ENCODE measurements at places on chromosomes 2 and 18.

GRCh38 chr2:54318821-54319220 is 62.8 kb upstream of the TSPYL6 start:
- DNase-seq, result no peak

DNA sequence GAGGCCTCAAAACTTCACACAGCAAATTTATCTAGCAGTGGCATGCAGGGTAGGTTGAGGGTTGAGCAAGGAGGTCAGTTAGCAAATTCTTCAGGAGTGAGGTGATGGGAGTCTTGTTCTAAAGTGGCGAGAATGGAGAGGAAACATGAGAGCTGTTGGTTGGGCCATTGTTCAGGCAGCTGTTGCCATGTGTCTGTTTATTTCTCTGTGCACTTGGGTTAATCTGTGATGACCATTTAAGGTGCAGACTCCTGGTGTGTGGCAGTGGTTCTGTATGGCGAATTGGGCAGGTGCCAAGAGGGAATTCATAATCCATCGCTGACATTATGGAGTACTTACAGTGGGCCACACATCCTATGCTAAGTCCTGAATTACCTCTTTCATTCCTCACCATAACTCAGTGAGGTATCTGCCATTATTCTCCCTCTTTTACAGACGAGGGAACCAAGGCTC is 30.4 kb downstream of the TMEM178A start:
- DNase-seq, result no peak

DNA sequence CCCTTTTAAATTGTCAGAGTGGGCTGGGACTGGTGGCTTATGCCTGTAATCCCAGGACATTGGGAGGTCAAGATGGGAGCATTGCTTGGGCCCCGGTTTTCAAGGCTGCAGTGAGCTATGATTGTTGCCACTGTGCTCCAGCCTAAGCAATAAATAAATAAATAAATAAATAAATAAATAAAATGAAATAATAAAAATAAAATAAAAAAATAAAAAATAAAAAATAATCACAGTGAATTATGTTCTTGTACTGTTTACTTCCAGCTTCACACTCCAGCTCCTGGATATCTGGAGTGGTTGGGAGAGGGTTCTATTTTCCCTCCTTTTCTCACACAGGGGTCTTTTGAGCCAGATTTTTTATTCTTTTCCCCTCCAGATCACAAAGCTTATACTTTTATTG is 26.2 kb upstream of the PNPT1 start:
- DNase-seq, result no peak

GRCh38 chr2:1607971-1608688 is 136.2 kb downstream of the PXDN start:
- no peak for DNase-seq

DNA sequence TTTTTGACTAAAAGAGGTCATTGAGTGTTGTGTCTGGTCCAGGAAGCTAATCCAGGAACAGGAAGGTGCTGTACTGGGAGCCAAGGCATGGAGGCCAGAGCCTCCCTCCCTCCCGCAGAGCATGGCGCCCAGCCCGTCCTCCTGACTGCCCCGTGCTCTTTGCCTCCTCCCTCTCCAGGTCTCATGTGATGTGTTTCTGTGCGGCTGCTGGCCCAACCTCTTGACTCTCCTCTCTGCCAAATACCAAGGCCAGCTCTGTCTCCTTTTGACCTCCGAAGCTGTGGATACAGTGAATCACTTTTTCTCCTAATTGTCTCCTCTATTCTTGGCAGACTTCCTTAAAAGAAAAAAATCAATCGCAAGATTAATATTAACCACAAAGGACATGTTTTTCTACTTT is 284.1 kb downstream of the PHLPP1 start:
- no peak for DNase-seq

DNA sequence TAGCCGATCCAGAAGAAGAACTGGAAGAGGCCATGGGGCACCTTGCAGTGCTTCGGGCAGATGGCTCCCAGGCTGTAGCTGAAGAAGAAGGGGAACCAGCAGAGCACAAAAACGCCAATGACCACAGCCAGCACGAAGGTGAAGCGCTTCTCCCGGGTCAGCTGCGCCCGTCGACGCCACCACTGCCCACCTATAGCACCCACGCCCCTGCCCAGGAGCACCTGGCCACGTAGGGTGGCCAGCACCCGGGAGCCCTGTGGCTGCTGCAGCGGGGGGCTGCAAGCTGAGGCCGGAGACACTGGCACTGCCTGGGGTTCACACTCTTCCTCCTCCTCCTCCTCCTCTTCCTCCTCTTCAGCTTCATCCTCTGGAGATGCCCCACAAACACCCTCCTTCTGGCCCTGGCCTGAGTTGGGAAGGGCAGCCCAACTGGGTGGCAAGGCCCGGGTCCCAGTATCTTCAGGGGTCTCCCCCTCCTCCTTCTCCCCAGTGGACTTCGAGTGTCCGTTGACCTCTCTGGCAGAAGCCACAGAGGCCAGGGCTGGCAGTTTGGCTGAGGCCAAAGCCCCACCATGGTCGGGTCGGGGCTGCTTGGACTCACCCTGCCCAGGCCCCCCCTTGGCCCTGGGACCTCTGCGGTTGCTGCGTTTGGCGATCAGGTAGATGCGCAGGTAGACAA is 1.3 kb downstream of the ADRA2B start:
- DNase-seq, result no peak

DNA sequence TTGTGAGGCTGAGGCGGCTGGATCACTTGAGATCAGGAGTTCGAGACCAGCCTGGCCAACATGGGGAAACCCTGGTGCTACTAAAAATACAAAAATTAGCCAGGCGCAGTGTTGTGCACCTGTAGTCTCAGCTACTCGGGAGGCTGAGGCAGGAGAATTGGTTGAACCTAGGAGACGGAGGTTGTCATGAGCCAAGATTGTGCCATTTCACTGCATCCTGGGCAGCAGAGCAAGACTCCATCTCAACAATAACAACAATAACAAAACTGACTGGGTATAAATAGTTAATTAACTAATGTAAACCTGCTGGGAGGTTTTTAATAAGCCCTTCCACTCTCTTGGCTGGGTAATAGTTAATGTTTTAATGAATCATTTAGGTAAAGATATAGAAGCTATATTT is 7.8 kb downstream of the SULT6B1 start:
- DNase-seq, result no peak

DNA sequence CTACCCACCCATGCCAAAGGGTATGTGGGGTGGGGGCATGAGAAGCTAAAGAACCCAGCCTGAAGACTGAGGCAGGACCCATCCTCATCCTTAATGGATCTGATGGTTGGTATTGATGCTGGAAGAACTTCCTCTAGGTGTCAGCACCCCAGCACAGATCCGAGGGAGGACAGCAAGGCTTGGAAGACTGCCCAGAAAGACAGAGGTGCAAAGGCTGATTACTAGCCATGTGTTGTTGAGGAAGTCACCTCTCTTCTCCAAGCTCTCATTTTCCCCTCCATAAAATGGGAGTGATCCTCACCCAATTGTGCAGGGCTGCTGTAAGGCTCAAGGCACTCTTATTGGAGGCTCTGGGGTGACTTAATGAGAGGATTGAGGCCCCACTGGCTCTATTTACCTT is 256.5 kb downstream of the CELF4 start:
- DNase-seq, result no peak

DNA sequence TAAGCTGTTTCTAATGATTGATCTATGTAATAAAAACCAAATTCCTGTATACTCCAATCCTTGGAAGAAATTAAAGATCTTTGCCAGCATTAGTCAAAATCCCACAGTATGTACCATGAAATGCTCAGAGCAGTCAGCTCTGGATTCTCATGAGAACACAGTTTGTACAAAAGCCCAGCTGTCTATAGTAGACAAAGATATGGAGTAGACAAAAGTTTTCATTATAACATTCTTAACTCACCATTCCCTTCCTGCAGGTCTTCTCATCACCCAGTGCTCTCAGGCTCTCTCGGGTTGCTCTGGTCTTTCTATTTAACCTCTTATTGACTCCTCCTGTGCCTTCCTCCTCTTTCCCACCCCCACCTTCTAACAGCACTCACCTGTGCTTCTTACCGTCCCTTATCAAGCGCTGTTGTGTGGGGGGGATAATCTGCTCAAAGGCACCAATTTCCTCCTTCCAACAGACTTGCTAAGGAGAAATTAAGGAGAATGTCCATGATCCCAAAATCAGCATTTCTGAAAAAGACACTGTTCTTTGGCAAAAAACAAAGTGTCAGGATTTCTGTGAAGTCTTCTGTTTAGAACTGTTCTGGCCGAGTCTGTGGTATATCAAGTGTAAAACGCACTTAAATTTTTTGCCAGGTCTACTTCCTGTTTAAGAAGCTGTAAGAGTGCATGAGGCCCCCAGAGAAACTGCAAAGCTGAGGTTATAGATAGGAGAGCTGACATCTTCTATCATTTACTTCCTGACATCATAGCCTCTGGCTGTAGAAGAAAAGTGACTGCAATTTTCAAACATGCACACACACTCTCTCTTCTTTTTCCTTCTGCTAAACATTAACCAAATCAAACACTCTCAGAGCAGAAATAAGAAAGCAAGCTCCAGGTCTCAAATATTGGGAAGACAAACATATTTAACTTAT is 144.1 kb downstream of the EVA1A start:
- peak; percentile 69 for DNase-seq

DNA sequence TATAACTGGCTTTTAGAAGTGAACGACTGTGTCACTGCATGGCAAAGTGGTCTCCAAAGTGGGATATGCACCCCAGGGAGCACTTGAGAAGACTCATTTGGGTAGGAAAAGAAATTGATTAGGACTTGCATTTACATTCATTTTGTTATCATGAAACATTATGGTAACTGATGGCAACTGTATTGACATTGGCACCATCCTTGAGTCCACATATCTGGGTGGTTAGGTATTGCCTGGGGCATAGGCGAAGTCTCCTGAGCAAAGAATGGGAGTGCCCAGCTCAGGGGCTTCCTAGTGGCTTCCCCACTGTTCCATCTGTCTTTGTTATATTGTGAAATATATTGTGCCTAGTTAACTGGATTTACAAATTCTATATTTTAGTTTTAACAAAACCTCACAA is 29.2 kb downstream of the SPATS2L start:
- DNase-seq, result no peak

DNA sequence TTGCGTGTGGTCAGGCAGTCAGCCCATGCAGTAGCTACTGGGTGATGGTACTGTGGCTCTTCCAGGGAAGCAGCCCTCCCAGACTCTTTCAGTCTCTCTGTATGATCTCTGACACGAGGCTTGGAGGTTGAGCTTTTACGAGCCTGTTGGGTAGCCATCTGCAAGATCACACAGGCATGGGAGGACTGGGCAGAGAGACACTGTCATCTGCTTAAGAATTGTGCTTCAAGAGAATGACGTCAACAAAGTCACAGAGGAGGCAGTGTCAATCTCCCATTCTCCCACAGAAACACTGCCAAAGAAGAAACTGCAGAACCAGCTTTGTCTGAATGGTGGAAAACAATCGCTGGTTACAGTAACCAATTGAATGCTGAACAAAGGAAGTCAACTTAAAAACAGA is 78.4 kb upstream of the MC2R start:
- no peak for DNase-seq

GRCh38 chr2:127064642-127065250 is 42.2 kb downstream of the BIN1 start:
- no peak for DNase-seq

DNA sequence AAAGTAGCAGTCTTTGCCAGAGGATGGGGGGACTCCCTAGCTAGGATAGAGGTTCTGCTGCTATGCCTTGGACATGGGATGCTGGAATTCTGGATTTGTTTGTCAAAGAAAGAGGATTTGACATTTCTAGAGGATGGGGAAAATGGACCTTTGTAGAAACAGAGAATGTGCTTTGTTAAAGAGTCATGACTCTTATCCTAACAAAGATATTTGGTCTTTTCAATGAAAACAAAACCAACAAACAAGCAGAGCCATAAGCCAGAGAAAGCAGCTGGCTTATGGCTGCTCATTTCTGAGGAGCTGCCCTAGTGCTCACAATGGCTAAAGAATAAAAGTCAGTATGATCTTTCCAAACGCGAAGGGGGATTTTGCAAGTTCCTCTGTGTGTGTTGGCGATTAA is 40.8 kb upstream of the MAPRE2 start:
- no peak for DNase-seq

DNA sequence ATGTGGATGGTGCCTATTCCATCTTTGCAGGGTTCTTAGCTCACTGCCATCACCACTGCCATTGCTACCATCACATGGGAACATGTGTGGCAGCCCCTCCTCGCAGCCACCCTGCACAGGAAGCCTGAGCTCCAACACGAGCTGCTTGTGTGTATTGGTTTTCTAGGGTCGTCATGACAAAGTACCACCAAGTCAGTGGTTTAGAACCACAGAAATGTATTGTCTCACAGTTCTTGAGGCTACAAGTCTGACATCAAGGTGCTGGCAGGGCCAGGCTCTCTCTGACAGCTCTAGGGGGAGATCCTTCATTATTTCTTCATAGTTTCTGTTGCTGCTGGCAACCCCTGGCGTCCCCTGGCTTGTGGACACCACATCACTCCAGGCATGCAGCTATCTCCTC is 10.3 kb upstream of the IL1R2 start:
- DNase-seq, result no peak

- no peak for DNase-seq
These were observed 49.2 kb downstream of the TMEM18 start for GRCh38 chr2:627926-628560.

- DNase-seq, result no peak
These were observed 15.8 kb downstream of the SERTAD2 start for GRCh38 chr2:64637931-64638330.

- DNase-seq, result no peak
These were observed 13.9 kb upstream of the ARHGAP25 start for GRCh38 chr2:68720665-68721064.

- no peak for DNase-seq
These were observed 130.0 kb downstream of the PRKCE start for GRCh38 chr2:45781464-45781811.

DNA sequence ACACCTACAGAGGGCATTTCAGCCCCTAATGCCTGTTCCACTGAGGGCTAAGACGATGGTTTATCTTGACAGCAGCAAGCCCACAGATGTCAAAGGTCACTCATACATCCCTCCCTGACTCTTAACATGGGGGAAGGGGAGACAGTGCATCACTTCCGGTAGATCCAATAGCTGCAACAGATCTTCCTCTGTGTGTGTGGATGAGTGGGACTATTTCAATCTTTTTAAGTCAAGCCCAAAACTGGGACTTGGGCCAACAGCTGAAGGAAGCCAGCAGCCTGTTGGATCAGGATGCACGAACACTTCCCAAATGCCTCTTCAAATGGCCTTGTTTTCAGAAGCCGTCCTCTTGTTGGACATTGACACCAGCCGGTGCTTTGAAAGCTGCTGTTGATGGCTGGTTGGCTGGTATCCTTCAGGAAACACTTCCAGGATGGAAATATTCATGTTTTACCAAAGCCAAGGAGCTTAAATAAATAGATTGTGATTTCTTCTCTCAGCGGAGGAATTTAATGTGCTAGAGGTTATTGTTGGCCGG is 59.2 kb downstream of the IL1R2 start:
- DNase-seq, result no peak

DNA sequence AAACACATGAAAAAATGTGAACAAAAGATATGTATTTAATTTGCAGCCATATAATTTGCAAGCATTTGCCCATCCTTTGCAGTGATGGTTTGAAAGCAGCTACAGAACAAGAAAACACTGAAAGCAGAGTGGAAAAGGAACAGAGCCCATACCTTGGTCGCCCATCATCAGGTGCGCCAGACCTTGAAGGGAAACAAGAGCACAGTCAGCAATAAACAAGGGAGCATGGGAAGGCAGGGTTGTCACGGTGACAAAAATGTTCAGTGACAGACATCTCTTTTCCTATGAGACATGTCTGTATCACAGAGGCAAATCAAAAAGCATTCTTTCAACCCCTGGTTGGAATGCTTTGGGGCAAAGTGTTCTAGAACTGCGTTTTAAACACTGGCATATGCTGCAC is 109.4 kb downstream of the NRXN1 start:
- DNase-seq, result no peak

GRCh38 chr2:197208841-197209240 is 101.7 kb downstream of the ANKRD44 start:
- peak; percentile 46 for DNase-seq

Measured in OCI-LY7 (cell line).